NCI-H774 (cell line): ENCODE measurements at places on chromosomes 4 and X.

DNA sequence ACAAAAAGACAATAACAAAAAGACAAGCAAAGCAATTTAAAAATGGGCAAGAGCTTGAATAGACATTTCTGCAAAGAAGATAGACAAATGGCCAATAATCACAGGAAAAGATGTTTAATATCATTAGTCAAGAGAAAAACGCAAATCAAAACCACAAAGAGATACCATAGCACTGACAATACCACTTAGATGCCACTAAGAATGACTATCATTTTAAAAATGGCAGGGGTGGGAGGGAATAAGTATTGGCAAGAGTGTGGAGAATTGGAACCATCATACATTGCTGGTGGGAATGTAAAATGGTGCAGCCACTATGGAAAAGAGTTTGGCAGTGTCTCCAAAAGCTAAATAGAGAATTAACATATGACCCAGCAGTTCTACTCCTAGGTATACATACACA is 15.1 kb upstream of the EXOC1 start:
- DNase-seq: no peak

DNA sequence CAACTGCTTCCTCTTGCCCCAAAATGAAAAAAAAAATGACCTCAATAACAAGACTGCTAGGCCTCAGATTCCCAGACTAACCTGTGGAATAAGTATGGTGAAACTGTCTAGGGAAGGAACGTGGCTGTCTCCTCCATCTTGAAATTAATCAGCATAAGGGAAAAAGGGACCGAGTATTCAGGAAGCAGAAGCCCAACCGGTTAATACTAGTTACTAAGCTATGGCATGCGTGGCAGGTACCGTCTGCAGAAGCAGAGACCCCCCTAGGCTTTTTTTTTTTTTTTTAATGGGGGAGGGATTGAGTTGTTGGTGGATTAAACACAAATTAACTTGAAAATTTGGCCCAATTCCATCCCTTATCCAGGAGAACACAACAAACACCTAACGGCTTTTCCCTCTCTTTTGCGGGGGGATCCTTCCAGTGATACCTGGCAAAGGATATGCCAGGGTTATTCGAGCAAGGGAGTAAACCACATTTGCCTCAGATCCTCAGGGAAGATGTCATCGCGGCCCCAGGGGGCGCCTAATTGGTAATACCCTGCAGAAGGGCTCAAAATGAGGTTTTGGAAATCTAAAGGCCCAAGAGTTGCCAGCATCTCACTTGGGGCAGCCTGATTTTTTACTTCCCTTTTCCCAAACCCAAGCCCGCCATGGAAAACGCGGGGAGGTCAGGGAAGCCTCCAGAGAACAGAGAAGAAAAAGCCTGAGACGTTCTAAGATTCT is 893 bp downstream of the RLIM start:
- DNase-seq: no peak

GRCh38 chr4:125529071-125529470 is 214.3 kb downstream of the FAT4 start:
- no peak for DNase-seq

- DNase-seq: no peak
Measured at GRCh38 chr4:152359208-152360044, 176.5 kb downstream of the FBXW7 start.

DNA sequence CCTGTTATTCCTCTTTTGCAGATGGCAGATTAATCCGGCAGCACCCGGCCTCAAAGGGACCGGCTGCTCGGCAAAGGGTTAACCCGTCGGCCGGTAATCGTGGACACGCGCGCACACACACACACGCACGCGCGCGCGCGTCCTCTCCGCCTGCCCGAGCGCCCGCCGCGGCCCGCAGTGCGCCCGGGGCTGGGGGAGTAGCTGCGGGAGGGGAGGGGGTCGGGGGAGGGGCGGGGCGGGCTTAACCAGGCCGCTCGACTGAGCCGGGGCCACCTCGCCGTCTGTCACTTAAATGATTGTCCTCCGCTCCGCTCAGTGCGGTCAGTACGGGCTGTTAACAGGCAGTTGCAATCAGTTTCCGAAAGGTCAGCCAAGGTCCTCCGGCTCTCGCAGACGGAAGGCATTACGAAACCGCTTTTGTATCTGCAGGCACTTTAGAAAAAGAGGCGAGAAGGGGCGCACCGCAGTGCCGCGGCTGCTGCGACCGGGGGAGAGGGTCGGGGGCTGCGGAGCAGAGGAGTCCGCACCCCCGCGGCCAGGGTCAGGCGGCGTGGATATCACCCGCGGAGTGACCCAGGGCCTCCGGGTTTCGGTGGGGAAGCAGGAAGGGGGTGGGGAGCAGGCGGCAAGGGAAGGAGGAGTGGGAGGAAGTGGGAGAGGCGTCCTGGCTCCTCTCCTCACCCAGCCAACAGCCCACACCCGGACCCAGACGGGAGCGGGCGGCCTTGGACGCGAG is 57.3 kb upstream of the BCOR start:
- DNase-seq: no peak

GRCh38 chr4:119894650-119895208 is 171.9 kb downstream of the MAD2L1 start:
- DNase-seq: no peak

DNA sequence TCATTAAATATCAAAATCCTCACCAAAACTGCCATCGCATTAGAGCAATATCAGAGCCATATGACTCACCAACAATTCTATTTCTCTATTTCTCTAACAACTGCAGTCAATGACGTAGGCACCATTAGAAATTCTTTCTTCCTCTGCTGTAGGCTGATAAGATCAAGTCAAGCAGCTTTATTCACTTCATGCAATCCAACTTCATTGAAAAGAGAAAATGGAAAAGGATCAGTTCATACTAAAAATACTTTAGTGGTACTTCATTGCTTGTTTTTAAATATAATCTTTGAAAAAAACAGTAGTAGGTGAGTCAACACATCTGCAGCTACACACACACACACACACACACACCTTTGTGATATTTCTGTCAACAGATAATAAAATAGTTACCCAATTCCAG is 345.3 kb upstream of the TENM3 start:
- DNase-seq: no peak

DNA sequence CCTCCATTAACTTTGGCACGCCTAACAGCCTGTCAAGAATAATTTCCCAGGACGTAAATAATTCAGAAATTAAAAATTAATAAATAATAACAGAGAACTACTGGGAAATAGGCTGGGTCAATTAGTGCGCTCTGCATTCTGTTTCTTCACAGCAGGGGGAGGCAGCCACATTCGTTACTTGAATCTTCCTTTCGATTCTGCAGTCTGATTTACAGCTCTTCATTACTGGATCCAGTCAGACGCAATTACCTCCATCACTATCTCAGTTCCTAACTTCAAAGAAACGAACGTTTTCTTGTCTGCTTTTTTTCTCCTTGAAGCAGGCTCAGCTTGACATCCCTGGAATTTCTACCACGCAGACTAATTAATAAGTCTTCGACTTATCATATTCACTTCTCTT is 9.0 kb upstream of the RPL34 start:
- DNase-seq: no peak

DNA sequence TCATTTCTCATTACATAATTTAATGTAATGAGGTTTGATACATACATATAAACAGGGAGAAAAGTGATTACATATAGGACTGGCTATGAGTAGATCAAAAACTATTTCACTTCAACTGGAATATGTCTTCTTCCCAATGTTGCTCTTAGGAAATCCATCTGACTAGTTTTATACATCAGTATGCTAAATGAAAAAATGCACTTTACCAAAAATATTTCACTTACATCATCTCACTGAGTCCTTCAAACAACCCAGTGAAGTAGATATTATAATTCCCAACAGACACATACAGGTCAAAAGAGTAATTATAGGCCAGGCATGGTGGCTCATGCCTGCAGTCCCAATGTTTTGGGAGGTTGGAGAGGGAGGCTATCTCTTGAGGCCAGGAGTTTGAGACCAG is 215.9 kb downstream of the MID1 start:
- DNase-seq: no peak

GRCh38 chr4:37767546-37767945 is 58.9 kb upstream of the PGM2 start:
- DNase-seq: peak; percentile 80

DNA sequence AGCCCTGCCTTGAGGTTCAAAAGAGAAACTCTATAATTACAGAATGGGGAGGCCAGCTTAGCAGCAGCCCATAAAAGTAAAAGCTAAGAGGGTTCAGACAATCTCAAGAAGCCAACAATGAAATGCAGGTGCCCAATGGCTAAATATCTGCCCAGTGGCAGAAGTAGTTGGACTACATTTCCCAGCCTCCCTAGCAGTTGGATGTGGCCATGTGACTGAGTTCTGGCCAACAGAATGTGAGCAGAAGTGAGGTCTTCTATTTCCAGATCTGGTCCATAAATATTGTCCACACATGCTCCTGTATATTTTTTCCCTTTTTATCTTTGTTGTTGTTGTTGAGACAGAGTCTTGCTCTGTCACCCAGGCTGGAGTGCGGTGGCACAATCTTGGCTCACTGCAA is 127.9 kb upstream of the NHS start:
- DNase-seq: no peak
